ENCODE measurements at places on chromosomes 13 and 19.

- DNase-seq, result no peak
Measured at GRCh38 chr13:104106705-104107393, 1040.6 kb upstream of the SLC10A2 start.

DNA sequence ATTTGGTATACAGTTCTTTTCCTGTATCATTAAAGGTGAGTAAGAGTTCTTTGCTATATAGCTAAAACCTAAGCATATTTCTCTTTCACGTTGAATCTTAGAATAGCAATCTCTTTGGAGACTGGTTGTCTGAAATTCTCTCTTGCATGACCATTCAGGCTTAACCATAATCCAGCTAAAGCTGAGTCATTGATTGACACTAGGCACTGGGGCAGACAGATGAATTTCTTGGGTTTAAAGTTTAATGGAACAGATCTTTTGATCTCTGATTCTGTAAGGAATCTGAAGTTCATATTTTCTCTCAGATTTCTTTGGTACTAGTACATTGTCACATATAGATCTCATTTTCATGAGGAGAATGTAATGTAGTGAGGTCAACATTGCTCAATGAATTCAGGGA is 397.3 kb upstream of the MIR17HG start:
- no peak for DNase-seq

- no peak for DNase-seq
Measured at GRCh38 chr13:25064396-25064795, 31.5 kb upstream of the PABPC3 start.

GRCh38 chr13:84032116-84032515 is 149.8 kb upstream of the SLITRK1 start:
- no peak for DNase-seq

DNA sequence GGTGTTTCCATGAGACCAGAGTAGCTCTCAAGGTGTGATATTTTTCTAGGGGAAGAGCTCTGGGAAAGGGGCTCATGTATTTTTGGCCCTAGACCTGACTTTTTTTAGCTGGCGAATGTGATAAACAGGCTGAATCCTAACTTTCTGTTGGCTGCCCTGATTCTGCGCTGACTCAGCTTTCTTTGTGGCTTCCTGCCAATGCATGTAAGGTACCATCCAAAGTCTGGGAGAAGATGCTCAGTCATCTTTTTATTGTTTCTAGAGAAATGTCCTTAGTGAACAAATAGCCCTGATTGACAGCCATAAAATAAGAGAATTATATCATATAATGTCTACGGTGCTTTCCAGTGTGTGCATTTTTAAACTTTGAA is 113.6 kb upstream of the MBNL2 start:
- DNase-seq, result no peak

DNA sequence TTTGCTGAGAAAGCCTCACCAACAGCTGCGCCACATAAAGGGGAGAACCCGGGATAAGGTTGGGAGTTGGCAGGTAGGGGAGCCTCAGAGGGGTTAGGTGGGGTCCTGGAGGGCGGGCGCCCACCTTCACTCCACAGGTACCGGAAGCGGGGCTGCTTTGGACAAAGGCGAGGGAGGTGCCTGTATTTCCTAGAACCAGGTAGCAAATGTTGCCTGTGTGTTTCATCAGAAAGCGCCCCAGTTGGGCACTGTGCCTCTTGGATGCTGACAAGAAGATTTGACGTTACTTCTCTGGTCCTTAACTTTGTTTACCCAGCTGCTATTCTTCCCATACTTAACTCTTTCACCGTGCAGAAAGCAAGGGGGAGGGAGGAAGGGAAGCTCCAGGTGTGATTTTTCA is 278.9 kb downstream of the ZNF536 start:
- DNase-seq, result no peak

GRCh38 chr13:31195616-31196015 is 4.2 kb upstream of the B3GLCT start:
- DNase-seq, result no peak

DNA sequence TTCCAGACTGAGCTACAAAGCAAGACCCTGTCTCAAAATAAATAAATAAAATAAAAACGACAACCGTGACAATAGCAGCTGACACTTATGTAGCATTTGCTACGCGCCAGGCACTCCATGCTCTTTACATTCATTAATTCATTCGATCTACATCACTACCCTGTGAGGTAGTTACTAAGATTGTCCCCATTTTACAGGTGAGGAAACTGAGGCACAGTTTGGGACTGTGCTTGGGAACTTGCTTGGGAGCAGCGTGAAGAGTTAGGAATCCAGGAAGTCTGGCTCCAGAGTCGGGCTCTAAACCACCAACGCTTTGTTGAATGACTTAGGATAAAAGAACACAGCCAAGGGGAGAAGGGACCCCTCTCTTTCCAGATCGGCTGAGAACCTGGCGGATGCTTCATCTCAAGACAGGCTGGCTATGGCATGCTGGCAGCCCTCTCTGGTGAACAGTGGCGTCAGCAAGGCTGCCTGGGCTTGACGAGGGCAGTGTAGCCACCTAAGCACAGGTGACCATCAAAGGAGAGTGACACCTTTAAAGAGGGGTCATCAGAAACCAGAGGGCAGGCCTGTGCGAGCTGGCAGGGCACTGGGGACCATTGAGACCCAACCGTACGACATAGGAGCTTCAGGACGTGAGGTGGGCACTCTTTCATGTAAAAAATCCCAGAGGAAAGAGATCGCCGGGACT is 591 bp downstream of the DOHH start:
- DNase-seq, result no peak

DNA sequence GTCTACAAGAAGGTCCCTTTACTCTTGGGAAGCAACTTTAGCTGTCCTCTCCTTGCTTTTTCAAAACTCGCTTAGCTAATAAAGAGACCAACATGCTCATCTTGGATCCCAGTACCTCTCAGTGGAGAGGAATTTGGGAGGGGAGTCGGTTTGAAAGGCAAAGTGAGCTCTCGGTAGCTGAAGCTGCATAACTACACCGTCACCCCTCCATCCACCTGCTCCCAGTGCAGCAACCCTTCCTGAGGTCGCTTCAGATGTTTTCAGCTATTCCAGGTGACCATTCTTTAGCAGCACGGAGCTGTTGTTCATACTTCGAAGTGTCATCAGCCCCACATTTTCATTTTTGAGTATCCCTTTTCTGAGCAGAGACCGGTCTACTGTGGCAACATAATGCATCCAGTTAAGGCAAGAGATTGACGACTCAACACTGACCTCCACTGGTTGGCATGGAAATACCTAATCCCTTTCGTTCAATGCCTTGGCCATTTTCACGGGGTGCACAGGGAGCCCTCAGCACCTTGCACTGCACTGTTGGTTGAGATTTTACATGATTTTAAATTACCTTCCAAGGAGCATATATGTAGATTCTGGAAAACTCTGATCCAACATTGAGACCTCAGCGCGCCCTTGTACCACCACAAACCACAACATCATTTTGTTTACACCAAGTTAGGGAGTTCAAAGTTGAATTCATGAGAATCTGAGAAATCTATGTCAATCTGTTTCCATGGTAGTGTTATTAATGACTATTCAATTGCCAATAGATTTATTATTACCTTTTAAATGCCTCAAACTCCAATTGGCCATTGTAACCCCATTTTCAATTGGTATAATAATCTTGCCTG is 42.2 kb downstream of the DLEU7 start:
- DNase-seq, result peak; percentile 32

DNA sequence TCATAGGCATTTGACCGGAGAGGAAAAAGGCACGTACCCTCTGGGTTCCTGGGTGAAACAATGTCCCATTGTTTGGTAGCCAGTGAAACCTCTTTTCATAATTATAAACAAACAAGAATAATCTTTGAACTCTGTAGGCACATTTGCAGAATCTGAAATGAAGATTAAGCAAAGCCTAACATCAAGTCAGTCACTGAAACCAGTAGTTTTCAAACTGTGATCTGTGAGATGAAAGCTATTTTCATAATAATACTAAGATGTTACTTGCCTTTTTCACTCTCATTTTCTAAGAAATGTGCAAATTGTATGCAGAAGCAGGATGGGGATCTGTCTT is 105.4 kb downstream of the WDFY2 start:
- DNase-seq, result no peak

GRCh38 chr19:56748378-56748777 is 76.8 kb upstream of the ZNF835 start:
- no peak for DNase-seq

DNA sequence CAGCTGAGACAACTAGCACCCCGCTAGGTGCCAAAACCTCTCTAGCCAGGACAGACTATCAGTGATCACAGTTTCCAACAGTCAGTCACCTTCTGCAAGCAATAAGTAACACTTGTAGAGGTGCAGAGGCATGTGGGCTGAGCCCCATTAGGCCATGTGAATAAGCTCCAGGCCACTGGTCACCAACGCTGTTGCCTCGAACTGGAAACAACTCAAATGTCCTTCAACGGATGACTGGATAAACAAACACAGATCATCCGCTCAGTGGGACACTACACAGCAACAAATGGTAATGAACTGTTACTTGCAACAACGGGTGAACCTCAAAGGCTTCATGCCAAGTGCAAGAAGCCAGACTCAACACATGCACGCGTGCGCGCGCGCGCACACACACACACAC is 27.5 kb upstream of the TMEM160 start:
- no peak for DNase-seq

DNA sequence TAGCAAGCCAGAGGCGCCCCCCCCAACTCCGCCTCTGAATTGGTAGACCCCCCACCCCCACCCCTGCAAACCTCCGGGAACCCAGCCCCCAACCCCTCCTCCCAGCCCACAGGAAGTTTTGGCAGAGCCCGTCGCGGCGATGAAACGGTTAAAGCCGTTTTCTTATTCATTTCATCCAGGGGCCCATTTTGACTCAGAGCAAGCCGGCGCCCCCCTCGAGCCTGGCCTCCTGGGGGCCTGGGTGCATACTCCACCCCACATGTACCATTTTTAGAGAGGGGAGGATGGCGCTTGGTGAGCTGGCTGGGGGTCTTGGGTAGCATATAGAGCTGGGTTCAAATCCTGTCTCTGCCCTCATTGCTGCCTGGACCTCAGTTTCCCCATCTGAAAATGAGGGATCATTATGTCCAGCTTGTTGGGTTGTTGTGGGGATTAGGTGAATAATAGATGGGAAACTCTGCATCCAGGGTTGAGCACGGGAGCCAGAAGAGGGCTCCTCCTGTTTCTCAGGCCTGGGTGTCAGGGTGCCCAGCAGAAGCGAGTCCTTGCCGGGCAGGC is 7.9 kb upstream of the JUNB start:
- no peak for DNase-seq

GRCh38 chr13:29901710-29902631 is 51.6 kb upstream of the UBL3 start:
- DNase-seq, result no peak

DNA sequence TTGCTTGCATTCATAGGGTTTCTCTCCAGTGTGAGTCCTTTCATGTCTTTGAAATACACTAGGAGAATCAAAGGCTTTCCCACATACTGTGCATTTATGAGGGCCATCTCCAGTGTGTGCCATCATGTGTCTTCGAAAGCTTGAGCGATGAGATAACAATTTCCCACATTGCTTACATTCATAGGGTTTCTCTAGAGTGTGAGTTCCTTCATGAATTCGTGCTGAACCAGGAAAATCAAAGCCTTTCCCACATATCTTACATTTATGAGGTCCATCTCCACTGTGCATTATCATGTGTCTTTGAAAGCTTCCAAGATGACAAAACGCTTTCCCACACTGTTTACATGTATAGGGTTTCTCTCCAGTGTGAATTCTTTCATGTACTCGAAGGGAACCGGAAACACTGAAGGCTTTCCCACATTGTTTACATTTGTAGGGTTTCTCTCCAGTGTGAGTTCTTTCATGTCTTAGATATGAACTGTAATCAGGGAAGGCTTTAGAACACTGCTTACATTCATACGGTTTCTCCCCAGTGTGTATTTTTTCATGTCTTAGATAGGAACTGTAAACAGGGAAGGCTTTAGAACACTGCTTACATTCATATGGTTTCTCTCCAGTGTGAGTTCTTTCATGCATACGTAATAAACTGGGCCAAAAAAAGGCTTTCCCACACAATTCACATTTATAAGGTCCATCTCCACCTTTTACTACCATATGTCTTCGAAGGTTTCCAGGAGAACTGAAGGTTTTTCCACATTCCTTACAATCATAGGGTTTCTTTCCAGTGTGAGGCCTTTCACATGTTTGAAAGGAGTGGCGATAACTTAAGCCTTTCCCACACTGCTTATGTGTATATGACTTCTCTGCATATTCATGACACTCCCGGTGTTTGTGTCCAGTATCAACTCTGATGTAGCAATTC is 21.4 kb downstream of the ZNF44 start:
- no peak for DNase-seq

DNA sequence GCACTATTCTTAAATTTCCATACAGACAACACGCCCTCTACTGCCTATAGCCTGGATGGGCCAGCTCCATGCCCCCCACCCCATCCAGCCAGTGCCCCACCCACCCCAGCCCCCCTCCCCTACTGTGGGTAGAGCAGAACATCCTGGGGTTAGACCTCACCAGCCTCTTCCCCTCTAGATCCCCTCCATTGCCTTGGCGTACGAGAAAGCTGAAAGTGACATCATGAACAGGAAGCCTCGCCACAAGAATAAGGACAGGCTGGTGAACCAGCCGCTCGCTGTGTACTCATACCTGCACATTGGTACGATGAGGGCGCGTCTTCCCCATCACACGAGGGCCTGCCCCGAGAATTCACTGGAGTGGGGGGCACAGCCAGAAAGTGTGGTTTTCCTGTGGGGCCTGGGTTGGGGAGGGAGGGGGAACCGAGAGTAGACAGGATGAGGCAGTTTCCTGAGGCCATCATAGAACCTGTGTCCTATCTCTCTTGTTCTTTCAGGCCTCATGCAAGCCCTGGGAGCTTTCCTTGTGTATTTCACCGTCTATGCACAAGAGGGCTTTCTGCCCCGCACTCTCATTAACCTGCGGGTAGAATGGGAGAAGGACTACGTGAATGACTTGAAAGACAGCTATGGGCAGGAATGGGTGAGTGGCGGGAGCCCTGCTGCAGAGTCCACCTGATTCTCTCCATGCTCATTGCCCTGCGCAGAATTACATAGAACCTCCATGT is 29.1 kb downstream of the ATP12A start:
- peak; percentile 11 for DNase-seq

DNA sequence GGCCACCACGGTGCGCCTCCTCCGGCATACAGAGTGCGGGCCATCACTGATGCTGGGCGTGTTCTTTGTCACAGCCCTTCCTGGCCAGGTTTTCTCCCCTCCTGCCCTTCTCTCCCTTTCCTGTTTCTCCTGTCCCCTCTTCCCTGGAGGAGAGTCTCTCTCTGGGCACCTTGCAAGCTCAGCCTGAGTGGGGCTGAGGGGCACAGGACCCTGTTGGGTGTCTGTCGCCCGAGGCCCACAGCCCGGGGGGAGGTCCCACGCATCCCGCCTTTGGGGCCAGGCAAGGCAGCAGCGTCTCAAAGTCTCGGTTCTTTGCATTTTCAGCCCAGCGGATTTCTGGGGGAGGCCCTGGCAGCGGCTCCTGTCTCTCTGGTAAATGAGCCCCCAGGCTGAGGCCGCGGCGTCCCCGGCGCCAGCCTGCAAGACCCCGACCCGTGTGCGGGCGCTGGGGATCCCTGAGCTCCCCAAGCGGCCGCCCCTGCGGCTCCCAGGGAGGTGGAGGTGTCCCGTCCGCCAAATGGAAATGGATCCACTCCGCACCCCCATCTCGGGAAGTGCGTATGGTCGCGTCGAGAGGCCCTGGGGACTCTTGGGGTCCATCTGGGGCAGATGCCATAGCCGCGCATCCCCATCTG is 47.2 kb downstream of the COMP start:
- no peak for DNase-seq

- DNase-seq, result no peak
Measured at GRCh38 chr13:54611390-54611789, 1582.8 kb downstream of the OLFM4 start.

GRCh38 chr13:113656831-113657671 is 947 bp downstream of the ATP4B start:
- no peak for DNase-seq

GRCh38 chr19:46845959-46846459 is 4.6 kb downstream of the AP2S1 start:
- no peak for DNase-seq
